Fibroblast of villous mesenchyme (primary cell): ENCODE measurements at places on chromosomes 1 and 21. TPM values are rescaled to one million over a fixed set of nuclear protein-coding genes. Genes with fewer than 3 reads are reported as not detected.

Gene KCNJ9
- total RNA-seq = not detected in 2 replicates

DNA sequence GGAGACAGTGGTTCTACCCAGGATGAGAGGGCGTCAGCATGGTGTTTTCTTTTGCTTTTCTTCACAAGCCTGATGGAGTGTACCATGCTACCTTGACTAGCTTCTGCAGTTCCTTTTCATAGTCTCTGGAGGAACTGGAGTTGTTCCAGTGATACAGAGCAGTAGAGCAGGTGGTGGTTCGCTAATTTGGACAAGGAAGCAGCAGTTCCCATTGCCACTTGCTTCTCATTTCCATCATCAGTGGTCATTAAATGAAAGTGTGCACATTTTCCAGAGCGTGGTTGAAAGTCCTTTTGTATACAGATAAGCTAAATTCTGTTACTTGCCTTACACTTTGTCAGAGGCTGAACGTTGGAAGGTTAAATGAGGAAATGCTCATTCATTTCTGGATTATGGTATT, 182.3 kb downstream of the C1orf21 start:
- DNase-seq = no peak

DNA sequence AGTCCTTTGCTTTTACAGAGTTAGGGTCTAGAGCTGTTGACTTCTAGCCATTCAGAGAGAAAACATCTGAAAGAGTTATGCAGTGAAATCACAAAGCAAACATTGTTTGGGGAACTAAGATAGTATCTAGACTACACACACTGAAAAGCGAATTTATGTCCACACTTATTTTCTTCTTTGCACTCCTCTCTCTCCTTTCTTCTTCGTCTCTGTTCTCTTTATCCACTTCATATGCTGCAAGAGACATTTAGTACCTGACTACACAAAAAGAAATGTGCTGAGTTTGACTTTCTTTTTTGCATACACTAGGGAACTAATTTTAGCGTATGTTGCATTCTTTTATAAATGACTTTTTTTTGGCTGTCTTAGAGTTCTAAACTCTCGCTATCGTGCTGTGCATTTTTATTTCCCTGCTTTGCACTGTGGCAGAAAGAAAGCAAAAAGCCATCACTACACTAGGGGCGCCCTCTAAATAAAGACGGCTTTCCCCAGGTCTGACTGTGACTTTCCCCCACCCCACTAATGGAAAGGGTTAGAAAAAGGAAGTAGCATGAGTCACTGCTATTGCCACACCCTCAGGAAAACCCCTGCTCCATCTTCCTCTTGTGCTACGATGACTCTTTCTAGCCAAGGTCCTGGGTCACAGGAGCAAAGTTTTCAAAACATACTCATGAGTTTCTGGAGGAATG, 65.7 kb downstream of the MAP3K7CL start:
- DNase-seq = peak; percentile 93

Gene PRR9
- total RNA-seq = under 0.01 TPM in 1 of 2 replicates, not detected in the other

Gene TEDDM1
- not detected in 2 replicates for total RNA-seq

Gene CSMD2
- total RNA-seq = 1.3 and 3.0 TPM in 2 replicates

DNA sequence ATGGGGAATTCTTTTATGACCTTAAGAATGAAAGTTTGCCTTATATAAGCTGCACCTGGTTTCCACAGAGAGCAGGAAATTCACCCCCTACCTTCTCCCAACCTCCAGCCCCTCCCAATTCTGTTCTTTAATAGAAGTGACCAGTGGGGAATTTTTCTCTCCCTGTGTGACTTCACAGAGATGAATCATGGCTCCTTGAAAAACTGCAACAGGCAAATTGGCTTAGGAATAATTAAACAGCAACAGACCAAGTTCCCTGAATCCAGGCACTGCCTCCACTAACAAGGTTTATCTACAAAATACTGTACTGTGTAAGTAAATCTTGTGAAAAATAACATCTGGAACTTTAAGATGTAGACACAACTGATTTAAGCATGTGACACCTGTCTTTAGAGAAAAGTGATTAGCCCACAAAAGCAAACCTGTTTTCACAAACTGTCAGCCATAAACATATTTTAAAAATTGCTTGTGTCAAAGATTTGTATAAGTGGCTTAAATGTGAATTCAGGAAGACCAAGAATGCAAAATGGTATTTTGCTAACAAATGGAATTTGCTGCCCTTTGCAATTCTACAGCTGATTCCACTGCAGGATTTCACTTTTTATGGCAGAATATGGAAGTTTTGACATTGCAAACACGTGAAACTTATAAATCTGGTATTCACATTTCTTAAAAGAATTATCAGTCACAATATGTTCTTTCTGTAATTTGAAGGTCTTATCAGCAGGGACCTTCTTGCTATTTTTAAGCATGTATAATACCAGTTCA, 54.0 kb downstream of the ALG14 start:
- DNase-seq = peak; percentile 75

DNA sequence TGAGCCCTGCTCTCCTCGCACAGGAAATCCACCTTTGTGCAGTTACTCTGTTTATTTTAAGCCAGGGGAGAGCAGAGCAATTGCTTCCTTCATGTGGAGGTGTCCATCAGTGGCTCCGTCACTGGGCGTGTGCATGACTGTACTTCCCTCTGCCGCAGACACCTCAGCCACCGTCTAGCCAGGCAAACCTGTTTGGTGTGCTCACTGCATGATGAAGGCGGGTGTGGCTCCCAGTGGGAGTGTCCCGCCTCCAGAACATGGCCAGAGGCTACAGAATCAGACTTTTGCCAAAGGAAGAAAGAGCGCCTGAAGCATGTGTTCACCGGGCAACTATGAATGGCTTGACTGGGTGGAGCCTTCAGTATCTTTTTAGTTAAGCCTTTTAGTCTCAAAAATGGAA, 26.1 kb upstream of the LAMC2 start:
- DNase-seq = no peak

DNA sequence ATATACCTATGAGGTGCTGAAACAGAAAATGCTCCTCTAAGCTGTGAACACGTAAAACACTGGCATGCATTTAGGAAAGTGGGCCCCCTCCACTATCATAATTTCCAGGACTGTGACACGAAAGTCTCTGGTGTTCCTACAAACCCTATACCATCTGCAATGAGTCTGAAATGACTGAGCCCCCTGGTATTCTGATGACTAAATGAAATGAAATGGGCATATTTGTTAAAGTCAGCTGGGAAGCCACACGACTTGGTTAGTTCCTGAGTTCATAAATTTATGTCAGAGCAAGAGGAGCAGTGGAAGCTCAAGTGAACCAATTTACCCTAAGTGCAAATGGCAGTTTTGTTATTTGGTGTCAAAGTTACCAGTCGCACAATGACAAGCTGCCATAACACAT, 182.3 kb downstream of the KCTD3 start:
- DNase-seq = peak; percentile 3

Gene SPATA17
- under 0.01 and 0.86 TPM in 2 replicates for total RNA-seq

Gene GUCA2A
- not detected in 2 replicates for total RNA-seq

DNA sequence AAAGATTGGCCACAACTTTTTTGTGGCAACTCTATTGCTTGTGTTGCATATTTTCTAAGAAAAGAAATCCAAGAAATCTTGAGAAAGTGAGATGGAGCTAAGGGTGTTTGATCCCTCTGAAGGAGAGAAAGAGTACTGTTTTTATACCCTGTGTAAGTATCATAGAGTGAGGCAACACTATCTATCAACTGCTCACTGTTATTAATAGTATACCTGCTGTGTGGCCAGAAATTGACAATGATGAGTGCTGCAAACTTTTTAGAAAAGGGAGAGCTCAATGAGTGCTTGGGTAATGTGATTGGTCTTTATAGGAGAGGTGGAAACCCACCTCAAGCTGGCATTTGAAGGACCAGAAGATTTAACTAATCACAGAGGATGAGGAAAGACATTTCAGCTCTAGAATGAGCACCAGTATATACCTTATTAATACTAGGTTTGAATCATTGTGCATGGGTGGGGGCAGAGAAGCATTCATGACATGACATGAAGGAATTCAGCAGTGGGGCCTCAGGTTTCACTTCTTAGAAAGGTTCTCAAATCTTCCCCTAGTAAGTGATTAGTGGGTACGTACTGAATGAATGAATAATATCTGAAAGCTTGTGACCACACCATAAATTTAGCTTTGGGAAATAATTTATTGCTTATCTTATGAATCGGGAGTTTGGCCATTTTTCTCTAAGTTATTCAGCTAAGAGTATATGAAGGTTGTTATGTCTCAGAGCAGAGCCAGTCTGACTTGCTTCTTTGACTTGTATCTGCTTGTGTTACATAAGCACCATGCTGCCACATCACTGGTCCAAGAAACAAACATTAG, 169.2 kb upstream of the SGIP1 start:
- DNase-seq = no peak

GRCh38 chr1:239361403-239361802, 25.0 kb upstream of the CHRM3 start:
- DNase-seq = peak; percentile 12

Gene TRIM46
- total RNA-seq = 6.5 and 7.7 TPM in 2 replicates

- no peak for DNase-seq
Observed at GRCh38 chr1:101139130-101139529, 97.7 kb upstream of the S1PR1 start.

Gene SPOCD1
- total RNA-seq = 62.2 and 73.4 TPM in 2 replicates

Gene OR2L8
- not detected in 2 replicates for total RNA-seq

GRCh38 chr21:29334717-29335428, 36.2 kb downstream of the BACH1 start:
- peak; percentile 89 for DNase-seq

GRCh38 chr1:47812904-47813514, 184.2 kb downstream of the TRABD2B start:
- DNase-seq = no peak

- peak; percentile 89 for DNase-seq
Observed at GRCh38 chr21:43333298-43334062, 93.5 kb downstream of the SIK1 start.
